ENCODE measurements at places on chromosomes 5 and 9. TPM values are rescaled to one million over a fixed set of nuclear protein-coding genes. Genes with fewer than 3 reads are reported as not detected.
A peak's percentile ranks its signal among the peaks of the same experiment; 100 is the strongest.

Gene NUDT12
- 24.6 TPM for total RNA-seq

- H3K4me3 ChIP-seq = no peak overlapping the region
- no peaks in the 10 kb centered on the region for H3K27me3 ChIP-seq
- no peak for DNase-seq
- H3K27ac ChIP-seq = no peak overlapping the region
These were observed 65.1 kb downstream of the NEK6 start for GRCh38 chr9:124322618-124323432.

DNA sequence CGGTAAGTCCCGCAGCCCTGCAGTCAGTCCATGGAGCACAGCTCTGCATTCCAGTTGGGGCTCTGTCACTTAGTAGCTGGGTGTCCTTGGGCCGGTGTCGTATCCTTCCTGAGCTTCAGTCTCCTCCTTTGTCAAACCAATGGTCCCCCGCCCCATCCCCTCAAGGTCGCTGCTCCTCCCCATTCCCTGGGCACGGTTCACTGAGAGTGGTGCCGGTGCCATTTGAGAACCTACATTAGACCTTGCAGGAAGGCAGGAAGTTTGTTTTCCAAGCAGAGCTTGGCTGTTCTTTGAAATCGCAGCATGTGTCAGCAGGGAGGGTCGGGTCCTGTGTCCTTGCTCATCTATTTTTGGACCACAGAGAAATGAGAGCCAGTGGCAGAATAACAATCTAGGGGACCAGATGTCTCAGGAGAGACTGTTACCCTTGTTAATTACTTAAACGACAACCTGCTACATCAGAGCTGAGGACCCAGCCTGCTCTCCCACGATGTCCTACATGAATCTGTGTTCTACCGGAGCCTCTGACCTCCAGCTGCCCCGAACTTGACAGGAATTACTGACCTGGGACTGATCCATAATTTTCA lies 21.7 kb upstream of the BARHL1 start:
- H3K4me1 ChIP-seq = no peaks in the 10 kb centered on the region
- H3K36me3 ChIP-seq = no peaks in the 10 kb centered on the region
- H3K27me3 ChIP-seq = peaks cover 48% of the 10 kb centered on the region
- no peak overlapping the region for H3K27ac ChIP-seq
- DNase-seq = no peak

GRCh38 chr5:144035046-144035740 lies 135.3 kb downstream of the YIPF5 start:
- no peaks in the 10 kb centered on the region for H3K36me3 ChIP-seq
- no peak overlapping the region for H3K27ac ChIP-seq
- no peaks in the 10 kb centered on the region for H3K27me3 ChIP-seq
- H3K4me1 ChIP-seq = no peaks in the 10 kb centered on the region

Gene IRGM
- not detected for total RNA-seq

DNA sequence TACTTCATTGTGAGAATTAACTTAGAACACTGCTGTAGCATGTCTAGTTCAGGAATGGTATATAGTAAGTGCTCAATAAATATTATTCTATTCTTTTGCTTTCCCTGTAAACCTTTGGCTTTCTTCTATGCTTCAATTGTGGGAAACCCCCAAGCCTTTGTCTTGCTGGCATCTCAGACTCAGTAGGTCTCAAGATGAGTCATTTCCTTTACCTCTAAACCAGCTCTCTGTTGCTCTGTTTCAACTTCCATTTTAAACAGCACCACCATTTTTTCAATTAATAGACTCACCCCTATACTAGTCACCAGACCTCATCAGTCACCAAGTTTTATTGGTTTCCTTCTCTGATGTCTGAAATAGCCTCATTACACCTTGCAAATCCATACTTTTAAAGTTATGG lies 43.5 kb downstream of the DMAC1 start:
- no peak overlapping the region for H3K27ac ChIP-seq
- DNase-seq = no peak
- H3K27me3 ChIP-seq = no peaks in the 10 kb centered on the region
- no peak overlapping the region for H3K4me3 ChIP-seq
- H3K36me3 ChIP-seq = no peaks in the 10 kb centered on the region
- no peaks in the 10 kb centered on the region for H3K4me1 ChIP-seq

Gene LPAR1
- 27.1 TPM for total RNA-seq

- H3K4me3 ChIP-seq = no peak overlapping the region
- H3K27me3 ChIP-seq = no peaks in the 10 kb centered on the region
- H3K4me1 ChIP-seq = no peaks in the 10 kb centered on the region
- DNase-seq = no peak
- H3K27ac ChIP-seq = no peak overlapping the region
These were observed 60.8 kb downstream of the HINT1 start for GRCh38 chr5:131104169-131104808.

Gene ICE1
- total RNA-seq = 23.6 TPM

Gene PFN3
- not detected for total RNA-seq

DNA sequence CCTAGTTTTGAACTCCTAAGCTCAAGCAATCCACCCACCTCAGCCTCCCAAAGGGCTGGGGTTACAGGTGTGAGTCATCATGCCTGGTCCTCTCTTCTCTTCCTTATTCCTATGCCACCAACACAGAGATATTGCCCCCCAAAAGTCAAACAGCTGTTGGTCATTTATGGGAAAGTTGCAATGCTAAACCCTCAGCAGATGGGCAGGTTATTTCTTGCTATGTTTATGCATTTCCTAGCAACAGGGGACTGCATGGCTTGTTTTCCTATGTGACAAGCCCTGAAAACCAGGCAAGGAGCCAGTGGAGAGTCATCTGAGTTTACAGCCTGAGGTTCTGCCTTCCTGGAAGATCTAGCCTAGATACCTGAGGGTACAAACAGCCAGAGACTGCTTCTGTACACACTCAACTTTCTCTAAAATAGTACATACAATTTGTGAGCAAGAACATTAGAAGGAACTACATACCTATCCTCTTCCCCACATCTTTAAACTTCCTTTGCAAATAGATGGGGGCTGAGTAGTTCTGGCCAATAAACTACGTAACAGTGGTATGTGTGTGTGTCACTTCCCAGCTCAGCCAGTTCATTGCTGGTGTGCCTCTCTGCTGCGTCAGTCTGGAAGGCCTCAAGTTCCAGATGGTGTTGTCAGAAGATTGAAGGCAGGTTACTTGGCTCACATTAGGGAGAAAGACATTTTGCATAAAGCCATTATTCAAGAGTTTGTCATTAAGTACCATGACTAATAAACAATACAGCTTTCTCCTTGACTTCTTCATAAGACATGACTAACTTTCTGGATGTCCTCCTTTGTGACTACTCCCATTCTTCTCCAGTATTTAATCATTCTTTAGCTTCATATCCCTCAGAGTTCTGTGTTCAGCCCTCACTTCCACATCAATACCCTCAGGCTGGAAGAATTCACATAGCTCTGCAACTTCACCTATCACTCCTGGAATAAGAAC lies 65.3 kb downstream of the CSNK1A1 start:
- H3K27ac ChIP-seq = peak overlapping the region; percentile 90
- no peak overlapping the region for H3K4me3 ChIP-seq
- H3K36me3 ChIP-seq = no peaks in the 10 kb centered on the region

Gene DNAH5
- total RNA-seq = 0.27 TPM

Gene GHR
- 4.6 TPM for total RNA-seq

Gene LHX3
- total RNA-seq = not detected

Gene PCDHGB4
- total RNA-seq = 4.4 TPM

- H3K27ac ChIP-seq = no peak overlapping the region
- DNase-seq = no peak
- H3K4me1 ChIP-seq = no peaks in the 10 kb centered on the region
These were observed 199.3 kb upstream of the ACTBL2 start for GRCh38 chr5:57681942-57682341.
